ENCODE measurements at places on chromosomes 7 and 10. TPM values are rescaled to one million over a fixed set of nuclear protein-coding genes. Genes with fewer than 3 reads are reported as not detected.

FAM53B gene
- total RNA-seq = 28.8 TPM

ADCYAP1R1 gene
- total RNA-seq = 3.3 TPM

THSD7A gene
- total RNA-seq = 4.1 TPM

TEX36 gene
- not detected for total RNA-seq

CCL24 gene
- total RNA-seq = not detected

ZNF722 gene
- not detected for total RNA-seq

CRYGN gene
- total RNA-seq = not detected

HOXA6 gene
- 9.0 TPM for total RNA-seq

TAS2R5 gene
- total RNA-seq = 4.9 TPM

CC2D2B gene
- 2.9 TPM for total RNA-seq

ZPBP gene
- total RNA-seq = not detected

FAM131B gene
- 0.56 TPM for total RNA-seq

TRPV5 gene
- not detected for total RNA-seq

HOXA13 gene
- not detected for total RNA-seq

COL1A2 gene
- 155 TPM for total RNA-seq

EVX1 gene
- not detected for total RNA-seq

GNAT3 gene
- not detected for total RNA-seq

PRKCQ gene
- 0.79 TPM for total RNA-seq

GNAI1 gene
- 149 TPM for total RNA-seq

GSTO2 gene
- 0.12 TPM for total RNA-seq

ANKRD7 gene
- total RNA-seq = not detected

GPER1 gene
- 3.2 TPM for total RNA-seq
